WTC11 (cell line): ENCODE measurements at places on chromosomes 4 and X. TPM values are rescaled to one million over a fixed set of nuclear protein-coding genes. Genes with fewer than 3 reads are reported as not detected.

GPM6B gene
- 99.0 to 103 TPM (median 99.8 TPM) in 3 replicates for total RNA-seq

TMPRSS11B gene
- not detected in 3 replicates for total RNA-seq

SHROOM3 gene
- 52.2 to 71.9 TPM (median 52.6 TPM) in 3 replicates for total RNA-seq

ZFP92 gene
- 0.23 to 0.31 TPM (median 0.27 TPM) in 3 replicates for total RNA-seq

ZBTB49 gene
- 4.4 to 7.4 TPM (median 5.6 TPM) in 3 replicates for total RNA-seq

GRCh38 chr4:99361268-99361898, 8.8 kb upstream of the ADH1C start:
- no peaks in the 10 kb centered on the region for H3K27me3 ChIP-seq
- no peak overlapping the region for H3K4me3 ChIP-seq
- no peak for DNase-seq

DNA sequence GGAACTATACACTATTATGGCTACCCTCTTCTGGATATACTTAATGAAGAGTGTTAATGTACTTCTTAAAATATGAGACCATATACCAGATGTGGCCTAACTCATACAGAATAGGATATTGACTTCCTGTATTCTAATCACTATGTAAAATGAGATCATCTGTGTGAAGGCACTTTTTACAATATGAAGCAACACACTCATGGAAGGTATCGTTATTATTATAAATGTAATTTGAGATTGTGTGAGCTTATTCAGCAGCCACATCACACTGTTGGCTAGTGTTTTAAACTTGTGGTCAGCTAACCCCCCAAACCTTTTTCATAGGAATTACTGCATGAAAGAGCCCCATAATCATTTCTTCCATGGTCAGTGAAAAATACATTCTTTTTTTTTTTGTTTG, 281.8 kb upstream of the TEX13A start:
- H3K4me1 ChIP-seq = no peaks in the 10 kb centered on the region
- H3K36me3 ChIP-seq = peaks cover 16% of the 10 kb centered on the region
- H3K4me3 ChIP-seq = no peak overlapping the region
- DNase-seq = no peak

GRCh38 chr4:52622564-52622963, 36.5 kb downstream of the USP46 start:
- DNase-seq = no peak
- peaks cover 35% of the 10 kb centered on the region for H3K36me3 ChIP-seq
- peak overlapping the region; percentile 21; the same call in 1 of the 2 replicates for H3K27ac ChIP-seq
- H3K4me1 ChIP-seq = peaks cover 26% of the 10 kb centered on the region
- H3K4me3 ChIP-seq = no peak overlapping the region

DNA sequence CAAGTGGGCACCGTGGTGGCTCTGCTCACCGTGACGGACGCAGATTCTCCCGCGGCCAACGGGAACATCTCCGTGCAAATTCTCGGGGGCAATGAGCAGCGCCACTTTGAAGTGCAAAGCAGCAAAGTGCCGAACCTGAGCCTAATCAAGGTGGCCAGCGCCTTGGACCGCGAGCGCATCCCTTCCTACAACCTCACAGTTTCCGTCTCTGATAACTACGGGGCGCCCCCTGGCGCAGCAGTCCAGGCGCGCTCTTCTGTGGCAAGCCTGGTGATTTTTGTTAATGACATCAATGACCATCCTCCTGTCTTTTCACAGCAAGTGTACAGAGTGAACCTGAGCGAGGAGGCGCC, 2.7 kb downstream of the FAT4 start:
- H3K27ac ChIP-seq = no peak overlapping the region
- H3K4me3 ChIP-seq = peak overlapping the region; percentile 88
- peaks cover 20% of the 10 kb centered on the region for H3K36me3 ChIP-seq
- DNase-seq = peak; percentile 68
- H3K4me1 ChIP-seq = peaks cover 51% of the 10 kb centered on the region

DNA sequence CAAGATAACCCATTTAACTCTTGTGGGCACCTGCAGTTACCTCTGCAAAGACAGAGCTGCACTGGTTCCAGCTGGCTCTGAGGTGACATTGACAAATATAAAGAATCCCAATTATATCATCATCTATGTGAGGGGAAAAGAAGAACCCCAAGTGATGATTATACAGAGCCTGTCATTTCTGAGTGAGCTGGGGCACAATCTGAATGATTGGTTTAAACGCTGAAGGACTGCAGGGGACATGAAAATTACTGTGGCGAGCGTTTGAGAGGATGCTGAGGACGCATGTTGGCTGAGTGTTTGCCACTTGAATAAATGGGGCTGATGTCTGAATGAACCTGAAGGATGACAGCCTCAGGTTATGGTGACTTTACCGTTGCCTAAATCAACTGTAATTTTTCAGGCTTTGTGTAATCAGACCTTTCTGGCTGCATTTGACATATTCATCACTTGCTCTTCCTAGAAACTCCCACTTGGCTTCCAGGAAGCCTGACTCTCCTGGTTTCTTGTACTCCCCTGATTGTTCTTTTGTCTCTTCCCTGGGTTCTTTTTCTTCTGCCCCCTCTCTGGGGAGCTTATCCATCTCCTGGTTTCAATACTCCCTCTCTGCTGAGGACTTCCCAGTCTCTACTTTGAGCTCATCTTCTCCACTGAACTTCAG, 4.1 kb upstream of the HSD17B10 start:
- peaks cover 9% of the 10 kb centered on the region for H3K4me1 ChIP-seq
- H3K36me3 ChIP-seq = no peaks in the 10 kb centered on the region
- H3K27ac ChIP-seq = no peak overlapping the region
- H3K4me3 ChIP-seq = no peak overlapping the region
- H3K27me3 ChIP-seq = peaks cover 21% of the 10 kb centered on the region

- H3K4me1 ChIP-seq = peaks cover 11% of the 10 kb centered on the region
- H3K4me3 ChIP-seq = no peak overlapping the region
- no peaks in the 10 kb centered on the region for H3K36me3 ChIP-seq
These were observed 577.6 kb downstream of the TECRL start for GRCh38 chr4:63831590-63832155.

DNA sequence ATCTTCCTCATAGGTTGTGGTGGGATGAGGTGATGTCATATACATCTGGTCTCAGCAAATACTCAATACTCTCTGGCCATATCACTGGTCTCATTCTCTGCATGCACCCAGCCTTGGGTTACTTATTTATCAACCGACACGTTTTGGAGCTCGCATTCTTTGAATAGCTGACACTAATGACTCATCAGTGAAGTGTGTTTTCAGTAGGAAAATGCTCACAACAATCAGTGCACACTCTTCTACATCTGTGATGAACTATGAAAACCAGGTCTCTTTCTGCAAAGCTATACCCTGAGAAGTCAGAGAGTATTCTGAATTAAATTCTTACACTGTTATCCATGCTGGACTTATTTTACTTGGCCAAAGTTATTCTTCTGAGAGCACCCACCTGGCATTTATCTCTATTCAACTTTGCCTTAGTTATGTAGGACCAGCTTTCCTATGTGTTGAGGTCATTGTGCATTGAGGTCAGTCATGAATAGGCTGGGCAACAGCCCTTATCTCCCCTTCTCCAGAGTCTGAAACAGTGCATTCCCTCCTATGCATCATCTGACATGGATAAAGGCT, 58.7 kb upstream of the DHX15 start:
- peaks cover 4% of the 10 kb centered on the region; the same call in 1 of the 2 replicates for H3K27me3 ChIP-seq
- H3K4me1 ChIP-seq = peaks cover 6% of the 10 kb centered on the region
- no peak for DNase-seq
- H3K4me3 ChIP-seq = no peak overlapping the region
- H3K36me3 ChIP-seq = no peaks in the 10 kb centered on the region
- no peak overlapping the region for H3K27ac ChIP-seq

- no peaks in the 10 kb centered on the region for H3K36me3 ChIP-seq
- no peak overlapping the region for H3K4me3 ChIP-seq
- DNase-seq = peak; percentile 90
- no peak overlapping the region for H3K27ac ChIP-seq
- 0 out of 2 replicates have a peak, but pooled peaks cover 3% of the 10 kb centered on the region for H3K4me1 ChIP-seq
These were observed 34.5 kb upstream of the HELT start for GRCh38 chr4:184983672-184984356.

GRCh38 chr4:124684301-124684700, 28.2 kb downstream of the ANKRD50 start:
- peak overlapping the region; percentile 83; the same call in 1 of the 2 replicates for H3K27ac ChIP-seq
- H3K4me3 ChIP-seq = no peak overlapping the region
- no peaks in the 10 kb centered on the region for H3K27me3 ChIP-seq
- DNase-seq = no peak
- peaks cover 36% of the 10 kb centered on the region for H3K4me1 ChIP-seq
- H3K36me3 ChIP-seq = peaks cover 24% of the 10 kb centered on the region
